Stimulated activated CD4-positive, alpha-beta T cell treated with anti-CD3 and anti-CD28 coated beads, Interleukin-12 subunit alpha, Interleukin-12 subunit beta, amount 100 ng/mL, for 24 hours (primary cell): ENCODE measurements at places on chromosomes 2 and 18.

GRCh38 chr2:233063269-233063975, 3.3 kb downstream of the INPP5D start:
- no peak for DNase-seq

DNA sequence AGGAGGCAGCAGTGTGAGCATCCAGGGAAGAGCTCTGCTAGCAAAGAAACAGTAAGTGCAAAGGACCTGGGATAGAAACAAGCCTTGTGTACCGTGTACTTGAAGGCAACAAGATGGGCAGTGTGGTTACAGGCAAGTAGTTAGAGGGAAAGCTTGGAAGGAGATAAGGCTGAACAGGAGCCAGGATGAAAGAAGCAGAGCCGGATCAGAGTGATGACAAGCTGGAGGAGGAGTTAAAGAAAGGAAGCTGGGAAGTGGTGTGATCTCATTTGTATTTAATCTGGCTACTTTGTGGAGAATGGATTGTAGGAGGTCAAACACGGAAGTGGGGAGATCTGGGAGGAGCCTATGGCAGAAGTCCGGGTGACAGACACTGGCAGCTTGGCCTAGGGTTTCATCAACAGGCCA, 44.7 kb upstream of the VPS54 start:
- no peak for DNase-seq

DNA sequence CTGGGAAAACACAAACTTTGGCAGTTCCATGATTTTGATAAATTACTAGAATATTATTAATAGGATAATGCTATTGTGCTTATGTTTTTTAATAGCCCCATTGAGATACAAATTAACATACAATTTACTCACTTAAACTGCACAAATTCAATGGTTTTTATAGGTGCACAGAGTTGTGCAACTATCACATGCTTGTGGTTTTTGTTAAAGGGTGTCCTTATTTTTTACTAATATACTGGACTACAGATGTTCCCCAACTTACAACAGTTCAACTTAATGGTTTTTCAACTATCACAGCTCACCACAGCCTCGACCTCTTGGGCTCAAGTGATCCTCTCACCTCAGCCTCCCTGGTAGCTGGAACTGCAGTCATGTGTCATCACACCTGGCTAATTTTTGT, 76.6 kb downstream of the OSBPL1A start:
- DNase-seq: no peak

GRCh38 chr2:160703648-160704585, 210.3 kb upstream of the RBMS1 start:
- DNase-seq: peak; percentile 3

- DNase-seq: no peak
Observed at GRCh38 chr2:239266434-239266766, 134.4 kb downstream of the HDAC4 start.

- DNase-seq: no peak
Observed at GRCh38 chr18:77248873-77249568, 627 bp upstream of the GALR1 start.

- DNase-seq: no peak
Observed at GRCh38 chr2:137316075-137316474, 550.7 kb downstream of the THSD7B start.

- no peak for DNase-seq
Observed at GRCh38 chr2:47457268-47457667, 54.3 kb downstream of the MSH2 start.

DNA sequence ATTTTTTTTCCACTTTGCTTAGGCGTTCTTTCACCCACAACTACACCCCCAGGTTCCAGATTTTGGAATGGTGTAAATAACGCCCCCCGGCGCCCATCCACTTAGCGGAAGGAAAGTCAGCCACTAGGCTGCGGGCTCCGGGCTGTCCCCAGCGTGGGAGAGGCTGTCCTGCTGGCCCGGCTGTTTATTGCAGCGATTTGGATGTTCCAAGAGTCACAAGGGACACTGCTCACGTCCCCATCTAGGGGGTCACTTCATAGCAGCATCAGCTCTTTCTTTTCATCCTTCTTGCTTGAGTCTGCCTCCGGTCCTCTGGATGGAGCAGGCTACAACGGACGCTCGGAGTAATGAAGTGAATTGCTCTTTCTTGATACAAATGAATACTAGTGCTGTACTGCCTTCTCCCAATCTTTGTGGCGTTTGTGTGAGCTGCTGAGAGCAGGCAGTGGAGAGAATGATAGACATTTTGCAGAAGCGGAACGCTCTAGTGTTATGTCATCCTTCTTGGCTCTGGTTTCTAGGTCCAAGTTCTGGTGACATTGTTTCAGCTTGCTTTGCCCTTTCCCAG, 50.7 kb upstream of the PAIP2B start:
- peak; percentile 12 for DNase-seq

- DNase-seq: no peak
Observed at GRCh38 chr2:236857781-236858180, 227.9 kb upstream of the COPS8 start.

DNA sequence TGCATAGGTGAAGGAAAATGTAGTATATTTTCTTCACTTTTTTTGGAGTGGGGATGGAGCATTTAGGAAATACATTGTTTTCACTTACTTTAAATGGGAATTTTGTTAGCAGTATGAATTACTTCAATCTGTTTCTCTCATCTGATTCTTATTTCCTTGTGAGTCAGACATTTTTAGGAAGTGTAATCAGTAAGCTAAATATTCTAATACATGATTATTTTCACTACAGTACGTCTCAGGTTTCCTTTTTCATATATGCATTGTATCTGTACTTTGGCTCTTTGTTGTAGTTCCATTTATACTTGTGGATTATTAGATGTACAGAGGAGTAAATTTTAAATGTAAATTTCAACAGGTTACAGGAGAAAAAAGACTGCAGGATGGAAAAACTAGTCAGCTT, 27.9 kb downstream of the GPD2 start:
- DNase-seq: no peak

DNA sequence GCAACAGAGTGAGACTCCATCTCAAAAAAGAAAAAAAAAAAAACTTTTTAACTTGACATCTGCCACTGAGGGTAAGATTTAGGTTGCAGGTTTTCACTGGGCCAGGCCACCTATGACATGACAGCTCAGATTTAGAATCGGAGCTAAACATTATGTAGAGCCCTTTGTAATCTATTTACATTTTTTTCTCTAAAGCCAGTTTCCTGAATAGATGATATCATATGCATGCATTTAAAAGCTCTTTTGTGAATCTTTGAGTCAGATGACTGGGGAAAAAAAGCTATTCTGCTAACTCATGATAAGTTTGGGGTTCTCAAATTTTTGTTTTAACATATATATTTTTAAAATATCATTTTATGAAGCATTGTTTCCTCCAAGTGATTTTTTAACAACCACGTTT, 21.3 kb downstream of the PRKAG3 start:
- no peak for DNase-seq

- no peak for DNase-seq
Observed at GRCh38 chr2:95075440-95076132, 46.0 kb downstream of the MRPS5 start.

DNA sequence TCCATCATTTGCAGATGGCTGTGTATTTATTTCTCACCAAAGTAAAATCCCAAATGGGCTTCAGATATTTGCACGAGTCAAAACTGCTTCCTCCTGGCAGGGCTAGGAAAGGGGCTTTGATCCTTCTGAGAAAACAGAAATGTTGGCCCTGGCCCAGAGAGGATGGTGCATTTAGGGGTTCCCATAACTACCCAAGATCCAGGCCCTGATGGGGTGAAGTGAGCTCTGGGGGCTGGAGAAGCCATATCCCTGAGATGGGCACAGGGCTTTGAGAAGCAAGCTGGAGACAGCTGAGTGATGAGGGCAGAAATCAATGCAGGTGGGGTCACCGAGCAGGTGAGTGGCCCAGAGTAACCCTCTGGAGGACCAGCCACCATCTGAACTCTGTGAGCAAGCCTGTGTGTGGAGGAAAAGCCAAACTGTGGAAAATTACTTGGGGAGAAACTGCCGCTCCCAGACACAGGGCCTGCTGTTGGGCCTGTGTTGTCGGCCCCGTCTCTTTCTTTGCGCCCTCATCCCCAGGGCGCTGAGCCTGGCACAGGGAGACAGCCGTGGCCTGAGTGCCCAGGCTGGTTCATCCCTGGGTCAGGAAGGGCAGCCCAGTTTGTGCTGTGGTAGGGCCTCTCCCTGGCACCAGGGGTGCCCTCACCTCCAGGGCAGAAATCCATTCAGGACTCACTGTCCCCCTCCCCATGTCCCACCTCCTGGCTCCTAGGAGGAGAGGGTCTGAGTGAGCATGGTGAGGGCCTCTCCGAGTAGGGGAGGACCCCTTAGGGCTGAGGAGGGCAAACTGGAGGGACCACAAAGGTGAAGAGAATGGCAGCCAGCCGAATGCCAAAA, 167.8 kb upstream of the HAAO start:
- DNase-seq: no peak

DNA sequence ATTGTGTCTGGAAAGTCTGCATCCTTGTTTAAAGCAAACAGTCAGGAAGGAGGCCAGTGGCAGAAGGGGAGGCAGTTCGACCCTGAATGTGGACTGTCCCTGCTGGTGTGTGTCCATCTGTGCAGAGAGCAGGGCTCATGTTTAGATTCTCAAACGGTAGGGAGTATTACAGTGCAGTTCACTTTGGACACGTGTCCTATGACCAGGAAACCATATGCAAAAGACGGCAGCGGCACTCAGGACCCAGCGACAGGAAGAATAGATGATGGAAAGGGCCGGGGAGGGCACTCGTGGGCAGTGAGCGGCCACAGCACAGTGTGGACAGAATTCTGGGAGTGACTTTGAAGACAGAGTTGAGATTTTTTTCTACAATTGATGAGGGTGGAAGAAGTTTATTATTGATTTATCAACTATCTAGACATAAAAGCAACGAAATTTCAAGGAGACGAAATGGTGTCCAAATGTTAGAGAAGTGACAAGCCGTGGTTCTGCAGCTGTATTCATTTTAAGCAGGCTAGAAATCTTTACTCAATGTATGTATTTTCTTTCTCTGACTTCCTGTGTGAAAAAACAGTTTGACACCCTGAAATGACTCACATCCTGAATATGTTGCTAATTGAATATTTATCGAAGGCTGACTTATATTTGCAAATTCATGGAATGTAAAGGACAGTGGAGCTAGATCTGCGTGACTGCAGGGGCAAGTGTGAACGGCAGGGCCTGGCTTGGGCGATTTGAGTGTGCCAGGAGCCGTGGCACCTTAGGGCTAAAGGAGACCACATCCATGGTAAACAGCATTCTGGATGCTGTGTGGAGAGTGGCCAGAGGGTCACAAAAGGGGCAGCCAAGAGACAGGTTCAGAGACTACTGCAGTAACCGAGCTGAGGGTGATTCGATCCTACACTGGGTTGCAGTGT, 214.2 kb downstream of the PTGR3 start:
- DNase-seq: no peak
